ENCODE measurements at places on chromosomes 4 and X.

DNA sequence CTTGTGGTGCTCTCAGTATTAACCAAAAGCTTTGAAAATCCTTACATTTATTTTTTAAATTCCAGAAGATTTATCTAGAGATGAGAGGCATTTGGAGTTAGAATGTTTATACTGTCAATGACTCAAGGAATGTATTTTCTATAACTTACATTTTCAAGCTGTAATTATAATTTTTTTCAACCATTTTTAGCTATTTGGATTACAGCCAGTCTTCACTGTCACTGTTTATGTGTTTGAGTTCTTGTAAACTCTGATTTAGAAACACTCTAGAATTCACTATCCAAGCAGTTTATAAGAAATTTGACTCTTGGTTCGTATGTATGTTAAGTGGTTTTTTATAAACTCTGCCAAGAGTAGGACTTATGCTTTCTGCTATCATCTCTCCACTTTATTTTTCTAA, 36.7 kb upstream of the GUCY1A1 start:
- DNase-seq = no peak

- no peak for DNase-seq
Observed at GRCh38 chrX:9327747-9328145, 137.1 kb upstream of the TBL1X start.

DNA sequence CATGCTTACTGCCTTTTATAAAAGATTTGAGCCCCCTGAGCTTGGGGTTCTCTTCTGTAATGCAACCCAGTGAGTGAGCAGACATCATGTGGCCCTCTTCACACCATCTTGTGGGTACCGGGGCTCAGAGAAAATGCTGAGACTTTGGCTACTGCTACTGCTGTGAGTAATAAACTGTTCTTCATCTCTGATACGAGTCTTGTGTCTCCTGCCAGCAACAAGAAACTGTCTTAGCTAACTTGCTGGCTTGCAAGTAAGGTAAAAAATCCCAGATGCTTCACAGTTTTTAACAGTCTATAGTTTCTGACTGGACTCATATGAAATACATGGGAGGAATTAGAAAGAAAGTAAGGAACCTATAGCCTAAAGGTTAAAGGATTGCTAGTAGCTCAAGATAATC, 148.3 kb downstream of the GPC3 start:
- no peak for DNase-seq

- DNase-seq = no peak
Observed at GRCh38 chrX:24306440-24306839, 7.4 kb downstream of the SUPT20HL2 start.

DNA sequence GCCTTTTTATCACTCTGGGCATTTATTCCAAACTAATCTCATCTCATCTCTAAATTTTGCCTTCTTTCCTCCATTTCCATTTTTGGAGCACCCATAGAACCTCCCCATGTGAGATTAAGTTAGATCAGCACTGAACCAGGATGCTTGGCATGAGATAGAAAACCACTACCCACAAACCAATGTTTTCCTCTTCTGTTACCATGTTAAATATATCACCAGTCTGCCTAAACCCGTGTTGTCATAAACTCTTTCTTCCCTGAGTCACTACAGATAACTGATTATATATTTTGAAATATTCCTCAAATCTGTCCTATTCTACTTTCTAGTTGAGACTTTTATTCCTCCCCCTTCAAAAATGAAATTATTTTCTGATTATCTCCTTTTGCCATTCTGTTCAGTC, 37.6 kb downstream of the GABRB1 start:
- DNase-seq = no peak

GRCh38 chr4:114025176-114025777, 45.8 kb upstream of the ARSJ start:
- no peak for DNase-seq

DNA sequence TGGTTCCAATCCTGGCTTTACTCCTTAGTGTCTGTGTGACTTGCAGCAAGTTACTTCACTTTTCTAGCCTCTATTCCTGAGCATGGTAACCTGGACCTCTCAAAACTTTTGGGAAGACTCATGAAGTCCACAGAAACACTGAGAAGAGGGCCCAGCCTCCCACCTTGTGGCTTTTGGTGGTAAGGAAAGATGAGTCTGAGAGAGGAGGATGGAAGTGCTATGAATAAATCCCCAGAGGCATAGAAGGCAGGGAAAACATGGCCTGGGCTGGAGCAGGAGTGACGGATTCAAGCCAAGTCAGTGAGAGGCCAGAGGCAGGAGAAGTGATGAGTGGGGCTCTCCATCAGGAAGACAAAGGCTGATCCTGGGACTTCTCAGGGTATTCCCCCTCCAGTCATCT, 10.9 kb upstream of the MAGEA4 start:
- DNase-seq = no peak

Measured in natural killer cell treated with Interleukin-12 subunit alpha and Interleukin-12 subunit beta and Interleukin-15 and Interleukin-18, amount 100 ng/mL, for 72 hours (primary cell).